ENCODE measurements at places on chromosomes 2 and 18. TPM values are rescaled to one million over a fixed set of nuclear protein-coding genes. Genes with fewer than 3 reads are reported as not detected.

GRCh38 chr2:226030369-226030768 is 630.9 kb downstream of the NYAP2 start:
- no peak for DNase-seq

DNA sequence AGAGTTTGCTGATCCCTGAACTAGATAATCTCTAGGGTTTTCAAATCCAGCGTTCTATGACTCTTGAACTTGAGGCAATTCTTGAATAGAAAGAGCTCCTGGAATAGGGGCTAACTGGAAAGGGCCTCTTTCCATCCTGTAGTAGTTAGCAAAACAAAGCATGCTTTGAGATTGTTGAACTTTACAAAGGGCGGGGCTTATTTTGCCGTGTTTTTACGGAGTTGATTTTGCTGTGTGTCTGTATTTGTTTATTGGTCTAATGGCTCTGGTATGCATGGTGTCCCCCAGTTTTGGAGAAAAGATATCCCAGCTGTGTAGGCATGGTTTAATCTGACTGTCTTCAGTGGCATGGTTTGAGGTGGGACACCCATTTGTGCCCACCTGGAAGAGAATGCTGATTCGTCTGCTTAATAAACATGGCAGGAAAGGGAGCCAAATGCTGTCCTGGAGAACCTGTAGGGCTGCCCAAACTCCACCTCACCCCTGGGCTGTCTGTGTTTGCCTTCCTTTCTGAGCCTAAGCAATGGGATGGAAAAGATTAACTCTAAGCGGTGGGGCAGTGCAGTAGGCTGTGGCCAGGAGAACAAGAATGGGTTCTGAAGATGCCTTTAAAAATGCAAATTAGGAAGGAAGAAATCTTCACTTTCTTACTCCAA is 74.1 kb upstream of the FOSL2 start:
- DNase-seq = no peak

The ASNSD1 gene
- polyA plus RNA-seq = 52.2 TPM

DNA sequence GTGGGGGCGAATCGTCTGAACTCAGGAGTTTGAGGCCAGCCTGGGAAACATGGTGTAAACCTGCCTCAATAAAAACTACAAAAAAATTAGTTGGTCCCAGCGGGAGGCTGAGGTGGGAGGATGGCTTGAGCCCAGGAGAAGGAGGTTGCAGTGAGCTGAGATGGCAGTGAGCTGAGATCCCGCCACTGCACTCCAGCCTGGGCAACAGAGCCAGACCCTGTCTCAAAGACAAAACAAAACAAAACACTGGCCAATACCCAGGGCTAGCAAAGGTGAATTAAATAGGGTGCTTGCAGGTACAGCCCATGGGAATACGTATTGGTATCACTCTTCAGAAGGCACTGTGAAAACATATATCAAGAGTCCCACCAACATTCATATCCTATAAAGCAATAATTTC is 7.0 kb downstream of the ITSN2 start:
- no peak for DNase-seq

The CABYR gene
- 7.5 TPM for polyA plus RNA-seq

- no peak for DNase-seq
These were observed 11.4 kb upstream of the GALNT5 start for GRCh38 chr2:157245846-157246764.

GRCh38 chr18:62106271-62106670 is 80.6 kb downstream of the PIGN start:
- DNase-seq = no peak

DNA sequence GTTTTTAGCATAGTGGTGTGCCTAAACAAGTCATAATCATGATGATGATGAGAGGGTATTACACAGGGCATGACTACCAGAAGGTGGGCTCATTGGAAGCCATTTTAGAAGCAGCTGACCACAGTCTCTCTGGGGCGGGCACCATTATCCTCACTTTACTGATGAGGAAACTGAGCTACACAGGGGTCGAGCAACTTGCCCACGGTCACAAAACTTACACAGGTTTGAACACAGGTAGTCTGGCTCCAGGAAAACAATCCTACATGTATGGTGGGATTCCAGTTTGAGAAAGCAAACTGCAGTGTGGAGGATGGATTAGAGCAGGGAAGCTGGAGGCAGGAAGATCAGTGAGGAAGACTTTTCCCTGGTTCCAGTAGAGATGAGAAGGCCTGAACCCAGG is 6.2 kb downstream of the RHOB start:
- DNase-seq = no peak

DNA sequence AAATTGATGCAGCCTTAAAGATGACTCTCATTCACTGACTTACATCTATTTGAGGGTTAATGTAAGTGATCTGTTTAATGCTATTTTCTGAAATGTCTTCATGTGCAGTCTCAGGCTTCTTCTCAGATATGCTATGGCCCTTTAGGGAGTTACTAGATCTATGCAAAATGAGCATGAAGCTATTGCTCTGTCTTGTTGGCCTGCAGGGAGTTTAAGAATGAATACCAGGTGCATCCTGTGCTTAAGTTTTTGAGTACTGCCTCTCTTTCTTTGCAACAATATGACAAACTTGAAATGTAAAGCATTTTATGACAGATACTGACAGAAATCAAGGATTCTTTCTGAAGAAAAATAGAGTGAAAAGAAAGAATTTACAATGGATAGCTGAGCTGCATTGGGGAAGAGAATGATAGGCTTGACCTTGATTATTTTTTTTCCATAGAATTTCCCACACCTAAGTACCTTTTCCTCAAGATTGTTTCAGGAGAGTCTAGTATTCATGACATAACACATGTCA is 1058.3 kb upstream of the TMEFF2 start:
- DNase-seq = no peak

The CAVIN2 gene
- 47.6 TPM for polyA plus RNA-seq

The ARHGAP15 gene
- polyA plus RNA-seq = 8.1 TPM

DNA sequence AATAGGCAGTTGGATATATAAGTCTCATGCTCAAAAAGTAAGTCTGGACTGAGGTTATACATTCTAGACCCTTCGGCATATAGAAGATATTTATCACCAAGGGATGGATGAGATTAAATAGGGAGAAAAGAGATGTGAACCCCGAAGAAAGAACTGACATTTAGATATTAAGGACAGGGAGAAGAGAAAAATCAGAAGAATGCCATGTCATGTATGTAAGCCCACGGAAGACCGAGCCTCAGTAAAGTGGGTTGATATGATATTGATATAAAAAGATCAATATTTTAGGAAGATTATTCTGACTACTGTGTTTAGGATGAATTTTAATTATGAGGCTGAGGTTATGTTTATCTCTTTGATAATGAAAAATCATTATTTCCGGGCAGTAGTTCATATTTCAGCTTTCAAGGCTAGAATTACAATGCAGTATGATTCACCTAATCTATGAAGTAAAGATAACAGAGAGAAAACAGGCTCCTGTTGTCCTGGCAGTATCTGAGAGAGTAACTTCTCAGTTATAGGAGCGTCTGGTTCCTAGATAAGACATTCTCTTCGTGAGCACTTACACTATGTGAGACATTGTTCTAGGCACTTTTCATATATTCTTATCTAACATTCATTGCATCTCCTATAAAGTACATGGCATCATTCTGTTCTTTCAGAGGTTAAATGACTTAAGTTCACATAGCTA is 83.0 kb downstream of the UBR3 start:
- no peak for DNase-seq

DNA sequence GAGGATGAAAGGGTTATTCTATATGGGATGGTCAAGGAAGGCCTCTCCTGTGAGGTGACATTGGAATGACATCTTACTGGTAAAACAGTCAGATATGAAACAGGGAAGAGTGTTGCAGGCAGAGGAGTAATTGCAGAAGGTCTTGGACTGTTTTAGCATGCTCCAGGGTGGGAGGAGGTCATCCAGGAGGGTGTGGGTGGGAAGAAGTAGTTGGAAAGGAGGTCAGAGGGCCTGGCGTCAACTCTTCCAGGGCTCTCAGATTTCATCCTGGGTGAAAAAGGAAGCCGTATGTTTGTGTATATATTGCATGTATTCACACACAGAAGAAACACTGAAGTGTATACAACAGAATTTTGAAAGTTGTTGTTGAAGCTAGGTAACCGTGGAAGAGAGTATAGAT is 48.2 kb downstream of the ATP9B start:
- no peak for DNase-seq

The DUSP19 gene
- polyA plus RNA-seq = 6.8 TPM

GRCh38 chr2:181786371-181787228 is 104.9 kb upstream of the ITPRID2 start:
- DNase-seq = no peak

DNA sequence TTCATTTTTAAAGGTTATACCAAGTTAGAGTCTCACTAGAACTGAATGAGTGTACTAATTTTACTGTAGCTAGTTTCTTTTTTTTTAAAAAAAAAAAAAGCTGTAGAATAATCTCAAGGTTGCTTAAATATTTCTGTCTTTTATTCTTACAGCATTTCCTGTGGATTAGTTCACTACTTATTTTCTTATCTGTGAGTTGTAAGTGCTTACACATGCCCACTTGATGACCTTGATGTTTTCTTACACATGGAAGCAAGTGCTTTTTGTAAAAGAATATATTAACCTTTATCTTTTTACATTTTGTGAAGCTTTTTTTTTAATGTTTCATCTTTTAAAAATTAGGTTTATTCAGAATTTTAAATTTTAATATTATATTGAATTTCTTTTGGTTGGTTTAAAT is 57.8 kb downstream of the MSH2 start:
- no peak for DNase-seq

The EFEMP1 gene
- polyA plus RNA-seq = 106 TPM

GRCh38 chr2:135124924-135125886 is 73.1 kb downstream of the RAB3GAP1 start:
- DNase-seq = no peak

DNA sequence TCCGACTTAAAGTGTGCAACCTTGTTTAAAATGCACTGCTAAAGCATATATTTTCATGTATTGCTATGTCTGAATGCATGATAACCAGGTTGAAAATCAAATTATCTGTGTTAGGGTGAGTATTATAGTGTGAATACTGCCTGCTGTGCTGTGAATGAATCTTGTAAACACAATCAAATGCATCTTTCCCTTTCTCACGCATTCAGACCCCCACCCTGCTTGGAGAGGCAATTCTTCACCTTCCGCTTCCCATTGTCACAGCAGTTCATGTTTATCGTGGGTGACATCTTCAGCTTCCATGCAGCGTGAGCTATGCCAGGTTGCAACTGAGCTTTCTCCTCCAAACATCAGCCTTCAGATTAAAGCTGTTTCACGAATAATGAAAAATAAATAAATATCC is 418.0 kb downstream of the MEIS1 start:
- no peak for DNase-seq
